Activated CD4-positive, alpha-beta T cell treated with anti-CD3 and anti-CD28 coated beads for 1 hour (primary cell): ENCODE measurements at places on chromosomes 3 and 15.

DNA sequence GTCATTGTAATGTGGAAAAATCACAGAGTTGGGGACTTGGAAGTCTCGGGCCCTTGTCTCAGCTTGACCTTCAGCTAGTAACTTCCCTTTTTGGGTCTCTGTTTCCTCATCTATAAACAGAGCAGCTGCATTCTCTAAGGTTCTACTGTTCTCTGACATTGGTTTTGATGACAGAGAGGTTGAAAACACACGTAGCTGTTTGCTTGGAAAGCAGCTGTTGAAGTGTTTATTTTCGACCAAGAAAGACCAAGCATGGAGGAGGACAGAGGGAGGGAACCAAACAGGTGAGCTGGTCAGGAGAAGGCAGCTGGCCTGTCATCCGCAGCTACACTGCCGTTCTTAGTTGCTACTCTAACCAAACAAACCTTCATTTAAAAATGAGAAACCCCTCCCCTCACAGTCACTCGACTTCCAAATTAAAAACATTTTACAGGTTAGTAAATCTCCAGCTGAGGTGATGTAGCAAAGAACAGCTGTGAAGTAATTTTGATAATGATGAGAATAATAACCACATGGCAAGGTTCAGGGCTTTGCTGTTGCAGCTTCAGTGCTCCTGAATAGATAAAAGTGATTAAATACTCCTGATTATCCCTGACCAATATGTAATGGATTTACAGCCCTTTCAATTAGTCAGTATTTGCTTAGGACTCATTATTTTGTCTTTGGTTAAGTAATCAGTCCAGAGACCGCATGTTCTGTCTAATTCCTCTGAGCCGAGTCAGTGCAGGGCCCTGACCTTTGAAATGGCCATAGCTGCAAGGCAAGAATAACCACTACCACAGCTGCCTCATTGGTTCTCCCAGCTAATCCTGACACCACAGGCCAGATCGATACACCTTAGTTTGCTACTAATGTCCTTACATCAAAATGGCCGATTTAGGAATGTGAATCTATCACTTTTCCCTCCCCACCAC is 65.3 kb downstream of the MEIS2 start:
- no peak for DNase-seq

DNA sequence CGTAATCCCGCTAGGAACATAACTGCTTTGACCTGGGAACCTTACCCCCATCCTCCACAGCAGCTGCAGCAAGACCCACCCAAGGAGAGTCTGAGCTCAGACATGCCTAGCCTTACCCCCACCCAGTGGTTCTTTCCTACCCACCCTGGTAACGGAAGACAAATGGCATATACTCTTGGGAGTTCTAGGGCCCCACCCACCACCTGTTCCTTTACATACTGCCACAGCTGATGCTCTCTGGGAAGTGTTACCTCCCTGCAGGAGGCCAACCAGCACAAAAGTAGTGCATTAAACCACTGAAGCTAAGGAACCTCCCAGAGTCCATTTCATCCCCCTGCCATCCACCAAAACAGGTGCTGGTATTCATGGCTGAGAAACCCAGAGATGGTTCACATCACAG is 50.6 kb upstream of the AZI2 start:
- DNase-seq: no peak

- no peak for DNase-seq
Measured at GRCh38 chr15:60093273-60094067, 89.4 kb downstream of the FOXB1 start.

DNA sequence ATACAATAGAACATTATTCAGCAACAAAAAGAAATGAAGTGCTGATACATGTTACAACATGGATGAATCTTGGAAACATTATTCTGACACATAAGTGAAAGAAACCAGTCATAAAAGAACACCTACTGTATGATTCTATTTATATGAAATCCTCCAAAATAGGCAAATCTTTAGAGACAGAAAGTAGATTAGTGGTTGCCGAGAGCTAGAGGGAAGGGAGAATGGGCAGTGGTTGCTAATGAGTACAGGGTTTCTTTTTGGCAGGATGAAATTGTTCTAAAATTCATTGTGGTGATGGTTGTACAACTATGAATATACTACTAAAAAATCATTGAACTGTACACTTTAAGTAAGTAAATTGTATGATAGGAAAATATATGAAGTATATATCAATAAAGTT is 6.3 kb upstream of the LRRC58 start:
- DNase-seq: no peak

- DNase-seq: no peak
Measured at GRCh38 chr15:58352026-58352929, 79.5 kb upstream of the LIPC start.
